Fibroblast of upper back skin (primary cell): ENCODE measurements at places on chromosomes 1 and 21.
A peak's percentile ranks its signal among the peaks of the same experiment; 100 is the strongest.

GRCh38 chr1:186440584-186440983 is 20.3 kb downstream of the PDC start:
- DNase-seq: no peak

DNA sequence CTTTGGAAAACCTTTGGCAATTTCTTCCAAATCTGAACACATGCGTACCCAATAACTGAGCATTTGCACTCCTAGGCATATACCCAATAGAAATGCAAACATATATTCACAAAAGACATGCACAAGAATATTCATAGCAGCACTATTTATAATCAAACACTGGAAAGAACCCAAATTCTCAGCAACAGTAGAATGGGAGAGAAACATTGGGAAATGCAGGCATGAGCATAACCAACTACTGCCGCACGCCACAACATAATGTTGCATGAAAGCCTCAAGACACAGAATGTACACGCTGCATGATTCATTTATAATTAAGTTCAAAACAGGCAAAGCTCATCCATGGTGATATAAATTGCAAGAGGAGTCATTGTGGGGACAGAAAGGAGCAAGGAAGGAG is 69.5 kb upstream of the FBXO28 start:
- DNase-seq: no peak

DNA sequence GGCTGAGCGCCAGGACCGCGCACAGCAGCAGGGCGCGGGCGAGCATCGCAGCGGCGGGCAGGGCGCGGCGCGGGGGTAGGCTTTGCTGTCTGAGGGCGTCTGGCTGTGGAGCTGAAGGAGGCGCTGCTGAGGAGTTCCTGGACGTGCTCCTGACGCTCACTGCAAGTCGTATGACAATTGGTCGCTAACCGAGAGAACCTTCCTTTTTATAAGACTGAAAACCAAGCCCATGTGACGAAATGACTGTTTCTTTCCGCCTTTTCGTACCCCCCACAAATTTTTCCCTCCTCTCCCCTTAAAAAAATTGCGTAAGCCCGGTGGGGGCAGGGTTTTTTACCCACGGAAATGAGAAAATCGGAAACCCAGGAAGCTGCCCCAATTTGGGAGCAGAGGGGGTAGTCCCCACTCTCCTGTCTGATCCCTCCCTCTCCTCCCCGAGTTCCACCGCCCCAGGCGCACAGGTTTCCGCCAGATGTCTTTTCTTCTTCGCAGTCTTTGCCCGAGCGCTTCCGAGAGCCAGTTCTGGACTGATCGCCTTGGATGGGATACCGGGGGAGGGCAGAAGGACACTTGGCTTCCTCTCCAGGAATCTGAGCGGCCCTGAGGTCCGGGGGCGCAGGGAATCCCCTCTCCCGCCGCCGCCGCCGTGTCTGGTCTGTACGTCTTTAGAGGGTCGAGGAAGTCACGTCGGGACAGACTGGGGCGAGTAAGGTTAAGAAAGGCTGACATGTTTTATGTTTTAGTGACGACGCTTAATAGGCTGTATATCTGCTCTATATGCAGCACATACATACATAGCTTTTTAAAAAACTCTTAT is at the start of gene PTGS2:
PTGS2 (minus strand) TSS at position 179 of the 817 bp plus-strand sequence; CDS start at position 46, 133 bp downstream.
- peak; percentile 97 for DNase-seq

- no peak for DNase-seq
Measured at GRCh38 chr21:29613021-29613420, 314.3 kb downstream of the BACH1 start.

DNA sequence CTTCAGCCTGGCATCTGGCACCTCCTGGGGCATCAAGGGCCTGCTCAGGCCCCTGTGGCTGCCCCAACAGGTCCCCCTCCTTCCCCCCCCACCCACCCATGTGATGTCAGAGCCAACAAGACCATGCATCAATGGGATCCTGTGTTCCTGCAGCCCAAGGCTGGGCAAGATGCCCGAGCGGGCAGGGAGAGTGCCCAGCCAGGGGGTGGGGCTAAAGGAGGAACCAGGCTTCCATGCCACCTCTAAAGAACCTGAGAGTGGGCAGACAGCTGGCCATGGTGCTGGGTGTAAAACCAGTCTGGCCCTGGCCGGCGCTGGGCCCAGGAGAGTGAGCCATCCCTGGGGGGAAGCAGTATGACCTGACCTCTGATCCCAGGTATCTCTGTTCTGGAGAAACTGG is 7.6 kb downstream of the COL16A1 start:
- no peak for DNase-seq
